Fibroblast of skin of right biceps (primary cell): ENCODE measurements at places on chromosomes 3 and 15.
A peak's percentile ranks its signal among the peaks of the same experiment; 100 is the strongest.

DNA sequence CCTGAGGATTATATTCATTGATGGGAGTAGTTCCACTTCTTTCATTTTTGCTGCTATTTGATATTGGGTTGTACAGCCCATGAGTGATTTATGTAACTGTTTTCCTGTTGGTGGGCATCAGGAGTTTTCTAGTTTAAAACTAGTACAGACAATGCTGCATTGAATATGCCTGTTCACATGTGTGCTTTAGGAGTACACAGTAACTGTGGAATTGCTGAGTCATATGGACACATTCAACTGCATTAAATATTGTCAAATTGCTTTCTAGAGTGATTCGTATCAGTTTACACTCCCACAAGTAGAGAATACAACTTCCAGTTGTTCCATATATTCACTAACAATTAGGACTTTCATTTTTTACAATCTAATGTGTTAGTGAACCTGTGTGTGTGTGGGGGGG, 59.8 kb upstream of the THSD4 start:
- DNase-seq, result peak; percentile 70

DNA sequence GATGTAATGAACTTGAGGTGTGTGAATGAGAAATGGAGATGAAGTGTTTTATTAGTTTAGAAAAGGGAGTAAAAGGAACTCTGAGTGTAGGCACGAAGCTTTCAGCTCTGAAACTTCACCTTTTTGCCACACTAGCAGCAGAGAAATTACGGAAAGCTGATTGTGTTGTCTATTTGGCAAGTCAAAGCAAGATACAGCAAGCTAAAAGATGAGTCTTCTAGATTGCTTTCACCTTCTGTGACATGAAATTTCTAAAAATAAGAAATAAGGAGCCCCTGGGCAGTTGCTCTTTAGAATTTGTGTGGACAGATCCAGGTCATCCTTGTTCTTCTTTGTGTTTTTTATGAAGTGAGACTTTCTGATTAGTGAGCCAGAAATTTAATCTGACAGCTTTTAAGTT, 143.4 kb downstream of the FNDC3B start:
- no peak for DNase-seq

DNA sequence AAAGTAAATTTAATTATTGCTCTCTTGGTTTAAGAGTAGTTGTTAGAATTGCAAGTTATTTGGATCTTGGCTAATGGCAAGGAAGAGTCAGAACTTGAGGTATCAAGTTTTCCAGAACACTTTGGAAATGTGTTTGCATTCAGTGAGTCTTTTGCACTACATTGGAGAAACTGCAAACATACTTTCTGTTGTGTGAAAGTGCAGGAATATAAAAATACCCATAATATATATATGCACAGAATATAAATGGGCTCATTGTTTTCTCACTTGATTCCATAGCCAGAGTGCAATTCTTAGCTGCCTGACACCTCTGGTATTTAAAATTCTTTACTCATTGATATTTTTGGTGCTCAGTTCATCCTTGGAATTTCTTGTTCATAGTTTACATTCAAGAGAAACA, 92.9 kb downstream of the HCN4 start:
- no peak for DNase-seq

GRCh38 chr3:169384573-169384972, 278.9 kb downstream of the MECOM start:
- no peak for DNase-seq

DNA sequence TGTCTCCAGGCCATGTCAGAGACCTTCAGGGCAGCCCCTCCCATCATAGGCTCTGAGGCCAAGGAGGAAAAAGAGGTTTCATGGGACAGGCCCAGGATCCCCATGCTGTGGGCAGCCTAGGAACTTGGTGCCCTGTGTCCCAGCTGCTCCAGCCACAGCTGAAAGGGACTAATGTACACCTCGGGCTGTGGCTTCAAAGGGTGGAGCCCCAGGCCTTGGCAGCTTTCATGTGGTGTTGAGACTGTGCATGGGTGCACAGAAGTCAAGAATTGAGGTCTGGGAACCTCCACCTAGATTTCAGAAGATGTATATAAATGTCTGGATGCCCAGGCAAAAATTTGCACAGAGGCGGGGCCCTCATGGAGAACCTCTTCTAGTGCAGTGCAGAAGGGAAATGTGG, 6.6 kb upstream of the SSR3 start:
- DNase-seq, result no peak

DNA sequence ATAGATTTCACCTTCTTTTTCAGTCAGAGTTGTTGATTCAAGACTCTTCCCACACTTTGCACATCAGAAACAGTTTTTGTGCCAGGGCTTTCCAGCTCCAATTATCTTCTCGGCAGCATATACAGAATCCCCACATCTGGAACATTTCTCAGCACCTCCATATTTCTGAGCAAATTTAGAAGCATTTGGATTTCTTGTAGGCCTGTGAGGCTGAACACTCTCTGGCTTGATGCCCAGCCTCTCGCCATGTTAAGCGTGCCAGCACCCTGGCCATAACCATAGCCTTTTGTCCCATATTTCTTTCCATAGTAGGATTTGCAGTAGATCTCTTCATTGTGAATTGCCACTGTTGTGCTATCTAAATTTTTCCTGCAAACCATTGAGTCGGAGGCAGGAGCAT, 28.3 kb downstream of the CD80 start:
- DNase-seq, result no peak

DNA sequence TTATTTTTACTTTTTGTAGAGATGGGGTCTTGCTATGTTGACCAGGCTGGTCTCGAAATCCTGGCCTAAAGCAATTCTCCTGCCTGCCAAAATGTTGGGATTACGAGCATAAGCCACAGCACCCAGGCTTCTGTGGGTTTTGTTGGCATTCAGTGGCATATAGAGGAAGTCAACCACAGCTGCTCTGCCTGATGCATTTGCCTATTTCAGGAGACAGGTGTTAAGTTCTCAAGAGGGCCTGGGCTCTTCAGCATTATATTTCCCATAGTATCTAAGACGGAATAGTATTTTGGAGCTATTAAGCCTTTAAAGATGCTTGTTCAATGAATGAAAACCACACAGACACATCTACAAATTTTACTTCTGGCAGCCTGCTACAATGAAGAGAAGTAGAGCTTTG, 73.5 kb upstream of the CSPG5 start:
- no peak for DNase-seq

DNA sequence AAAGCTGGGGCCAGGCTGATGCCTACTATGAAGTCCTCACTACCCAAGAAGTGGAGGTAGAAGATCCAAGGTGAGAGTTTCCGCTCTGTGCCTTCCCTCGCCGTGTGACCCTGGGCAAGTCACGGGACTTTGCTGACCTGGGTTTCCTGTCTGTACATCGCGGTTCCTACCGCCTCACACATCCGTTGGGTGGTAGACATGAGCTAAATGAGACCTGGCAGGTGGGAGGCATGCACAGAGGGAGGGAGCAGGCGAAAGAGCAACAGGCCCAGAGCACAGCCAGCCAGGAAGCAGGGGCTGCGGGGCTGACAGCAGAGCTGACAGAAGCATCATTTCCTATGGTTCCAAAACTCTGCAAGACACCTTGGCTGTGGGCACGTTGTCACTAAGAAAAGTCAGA, 157.3 kb upstream of the BHLHE40 start:
- no peak for DNase-seq

DNA sequence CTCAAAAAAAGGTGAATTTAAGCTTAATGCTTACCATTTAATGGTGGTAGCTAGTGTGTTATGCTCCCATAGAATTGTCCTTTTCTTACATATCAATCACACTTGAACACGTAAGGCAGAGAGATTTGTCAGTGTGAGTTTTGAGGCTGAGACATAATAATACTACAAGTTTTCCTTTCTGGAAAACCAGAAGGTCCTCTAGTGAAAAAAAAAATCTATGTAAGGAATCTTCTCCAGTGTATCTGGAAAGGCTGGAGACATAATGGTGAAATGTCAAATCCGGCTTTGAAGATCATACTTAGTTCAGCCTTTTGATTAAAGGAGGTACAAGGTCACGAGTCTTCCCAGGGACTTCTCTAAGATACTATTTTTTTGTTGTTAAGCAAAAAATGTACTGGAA, 3.4 kb downstream of the TSC22D2 start:
- no peak for DNase-seq

- peak; percentile 67 for DNase-seq
These were observed 51.5 kb downstream of the TGFBR2 start for GRCh38 chr3:30657914-30658313.

DNA sequence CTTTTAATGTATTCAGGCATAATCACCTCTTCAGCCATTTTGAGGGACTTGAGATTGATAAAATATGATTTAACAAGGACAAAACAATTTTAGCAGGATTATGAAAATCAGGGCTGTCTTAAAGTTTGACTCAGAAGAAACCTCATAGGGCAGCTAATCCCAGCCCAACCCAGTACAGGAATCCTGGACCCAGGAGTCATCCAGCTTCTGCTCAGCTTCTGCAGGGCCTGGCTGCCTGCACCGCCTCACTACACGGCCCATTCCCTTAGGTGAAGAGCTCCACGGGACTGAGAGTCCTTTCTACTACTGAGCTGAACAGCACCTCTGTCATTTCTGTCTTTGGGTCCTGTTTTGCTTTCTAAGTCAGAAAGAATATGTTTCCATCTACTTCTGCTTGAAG, 37.5 kb downstream of the ARHGAP31 start:
- peak; percentile 66 for DNase-seq
